Peyer's patch (tissue), 4 donors: ENCODE measurements at places on chromosomes 12 and 14. TPM values are rescaled to one million over a fixed set of nuclear protein-coding genes. Genes with fewer than 3 reads are reported as not detected.
A peak's percentile ranks its signal among the peaks of the same experiment; 100 is the strongest.

Gene CRIP2
- 54.2 TPM for total RNA-seq

Gene RHEBL1
- not detected for total RNA-seq

Gene CHFR
- 80.6 TPM for total RNA-seq

DNA sequence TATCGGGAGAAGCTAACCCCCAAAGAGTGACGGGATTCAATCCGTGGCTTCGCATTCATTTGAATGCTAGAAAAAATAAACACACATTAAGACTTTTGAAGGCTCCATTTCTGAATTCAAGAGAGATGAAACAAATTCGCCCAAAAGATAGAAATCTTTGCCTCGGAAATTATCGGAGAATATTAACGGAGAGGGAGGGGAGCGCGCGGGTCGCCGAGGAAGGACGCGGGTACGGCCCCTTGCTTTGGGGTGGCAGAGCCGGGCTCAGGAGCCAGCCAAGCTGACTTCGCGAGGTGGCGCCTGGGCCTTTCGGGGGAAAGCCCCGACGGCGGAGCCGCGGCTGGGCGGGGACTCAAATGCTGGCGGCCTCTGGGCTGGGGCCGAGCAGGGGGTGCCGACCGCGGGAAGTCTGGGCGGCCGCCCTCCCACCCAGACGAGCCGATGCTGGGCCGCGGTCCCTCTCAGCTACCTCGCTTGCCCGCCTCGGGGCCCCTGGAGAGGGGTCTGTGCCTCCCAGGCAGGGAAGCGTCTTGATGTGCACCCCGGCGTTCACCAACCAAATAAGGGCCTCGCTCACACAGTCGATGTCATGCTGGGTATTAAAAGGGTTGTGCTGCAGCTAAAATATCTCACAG is 14.7 kb downstream of the NKX2-1 start:
- H3K27ac ChIP-seq, result no peak overlapping the region
- no peaks in the 10 kb centered on the region for H3K4me1 ChIP-seq
- H3K27me3 ChIP-seq, result peaks cover 52% of the 10 kb centered on the region
- H3K4me3 ChIP-seq, result no peak overlapping the region

GRCh38 chr12:124311292-124312109 is 16.6 kb downstream of the RFLNA start:
- no peaks in the 10 kb centered on the region for H3K4me1 ChIP-seq
- H3K27me3 ChIP-seq, result no peaks in the 10 kb centered on the region
- no peaks in the 10 kb centered on the region for H3K36me3 ChIP-seq
- H3K4me3 ChIP-seq, result no peak overlapping the region

Gene MRPL42
- total RNA-seq, result 41.4 TPM

DNA sequence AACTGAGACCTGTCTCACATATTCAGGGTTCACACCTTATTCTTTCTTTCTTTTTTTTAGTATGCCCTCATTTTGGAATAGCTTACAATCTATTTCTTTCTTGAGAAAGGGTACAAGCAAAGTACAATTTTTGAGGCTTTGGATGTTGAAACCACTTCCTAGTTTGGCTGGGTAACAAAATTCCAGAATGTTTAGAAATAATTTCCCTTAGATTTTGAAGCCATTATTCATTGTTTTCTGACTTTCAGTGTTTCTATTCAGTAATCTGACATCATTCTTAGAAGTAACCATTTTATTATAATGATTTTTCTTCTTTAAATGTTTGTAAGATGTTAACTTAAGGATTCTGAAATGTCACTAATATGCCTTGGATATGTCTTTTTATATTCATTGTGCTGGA is 28.2 kb downstream of the ST8SIA1 start:
- no peaks in the 10 kb centered on the region for H3K36me3 ChIP-seq
- H3K27ac ChIP-seq, result no peak overlapping the region
- H3K4me3 ChIP-seq, result no peak overlapping the region
- H3K27me3 ChIP-seq, result no peaks in the 10 kb centered on the region
- H3K4me1 ChIP-seq, result no peaks in the 10 kb centered on the region

DNA sequence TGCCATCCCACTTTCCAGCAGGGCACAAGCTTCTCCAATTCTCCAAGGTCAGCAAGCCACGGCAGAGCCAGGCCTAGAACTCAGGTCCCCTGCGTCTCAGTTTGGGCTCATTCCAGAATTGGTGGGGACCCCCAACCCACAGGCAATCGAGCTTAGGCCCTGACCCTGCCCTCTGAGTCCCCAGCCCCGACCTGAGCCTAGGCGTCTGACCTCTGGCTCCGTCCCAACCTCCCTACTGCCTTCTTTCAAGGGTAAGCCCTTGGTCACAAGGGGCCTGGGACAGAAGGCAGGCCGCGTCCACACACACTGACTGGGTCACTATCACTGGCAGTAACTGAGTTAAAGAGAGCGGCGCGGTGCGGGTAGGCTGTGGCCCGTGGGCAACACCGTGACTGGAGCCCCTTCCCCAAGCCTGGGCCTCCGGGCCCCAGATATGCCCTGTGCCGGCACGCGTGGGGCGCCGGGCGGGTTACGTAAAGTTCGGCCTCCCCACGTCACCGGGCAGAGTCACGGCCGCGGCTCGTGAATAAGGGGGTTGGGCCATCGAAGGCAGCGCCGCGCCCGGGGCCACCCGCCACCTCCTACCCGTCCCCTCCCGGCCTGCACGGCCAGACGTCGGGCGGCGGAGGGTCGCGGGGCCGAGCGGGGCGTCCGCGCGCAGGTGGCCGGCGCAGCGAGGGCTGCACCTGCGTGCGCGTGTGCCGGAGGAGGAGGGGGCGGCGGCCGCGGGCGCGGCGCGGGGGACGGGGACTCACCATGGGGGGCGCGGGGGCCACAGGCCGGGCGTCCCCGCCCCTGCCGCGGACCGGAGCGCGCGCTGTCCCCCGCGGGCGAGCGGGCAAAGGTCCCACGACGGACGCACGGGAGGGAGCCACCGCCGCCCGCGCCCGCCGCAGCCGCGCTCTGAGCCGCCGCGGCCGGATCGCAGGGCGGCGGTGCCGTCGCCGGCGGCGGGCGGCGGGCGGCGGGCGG is 516 bp downstream of the ANKRD9 start:
- peaks cover 21% of the 10 kb centered on the region for H3K36me3 ChIP-seq
- H3K4me3 ChIP-seq, result peak overlapping the region; percentile 64
- peak; percentile 35 for DNase-seq
- H3K27ac ChIP-seq, result peak overlapping the region; percentile 94
- no peaks in the 10 kb centered on the region for H3K27me3 ChIP-seq

DNA sequence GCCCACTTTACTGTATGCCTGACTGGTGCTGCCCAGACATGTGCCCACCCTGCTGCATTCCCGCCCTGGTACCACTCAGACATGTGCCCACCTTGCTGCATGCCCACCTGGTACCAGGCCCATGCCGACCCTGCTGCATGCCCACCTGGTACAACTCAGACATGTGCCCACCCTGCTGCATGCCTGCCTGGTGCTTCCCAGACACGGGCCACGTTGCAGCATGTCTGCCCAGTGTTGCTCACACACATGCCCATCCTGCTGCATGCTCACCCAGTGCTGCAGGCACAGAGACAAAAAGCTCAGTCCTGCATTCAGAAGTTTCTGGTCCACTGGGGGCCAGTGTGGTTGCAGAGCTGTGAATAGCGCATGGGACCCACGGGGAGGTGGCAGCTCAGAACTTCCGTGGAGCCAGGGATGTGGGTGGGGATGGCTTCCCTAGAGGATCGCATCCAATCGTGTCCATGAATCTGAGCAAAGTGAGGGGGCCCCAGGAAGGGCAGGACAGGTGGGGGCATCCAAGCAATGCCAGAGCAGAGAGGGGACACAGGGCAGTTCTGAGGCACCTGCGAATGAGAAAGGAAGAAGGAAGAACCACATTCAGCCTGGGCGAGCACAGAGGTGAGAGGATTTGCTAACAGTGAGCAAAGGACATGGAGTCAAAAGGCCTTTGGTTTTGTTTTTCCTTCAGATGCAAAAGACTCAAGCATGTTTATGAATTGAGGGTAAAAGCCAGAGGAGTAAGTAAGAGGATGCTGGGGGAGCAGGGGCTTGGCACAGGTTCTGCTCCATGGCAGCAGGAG is 175.9 kb upstream of the C14orf180 start:
- no peaks in the 10 kb centered on the region for H3K36me3 ChIP-seq
- no peak overlapping the region for H3K4me3 ChIP-seq
- peak; percentile 26 for DNase-seq
